ENCODE measurements at places on chromosomes 3 and 15. TPM values are rescaled to one million over a fixed set of nuclear protein-coding genes. Genes with fewer than 3 reads are reported as not detected.

GRCh38 chr15:83106994-83107840 lies at the start of gene TM6SF1:
Gene TM6SF1, plus strand, starts transcription at chr15:83107645. Its CDS starts 36 bp downstream, at chr15:83107681.
- no peaks in the 10 kb centered on the region for H3K36me3 ChIP-seq
- no peaks in the 10 kb centered on the region for H3K4me1 ChIP-seq
- peak within 1 kb of the TSS; percentile 51 for H3K4me3 ChIP-seq
- H3K27ac ChIP-seq: no peak within 1 kb of the TSS
- DNase-seq: no peak

GRCh38 chr15:65414841-65415621 lies 7.7 kb downstream of the IGDCC4 start:
- no peaks in the 10 kb centered on the region for H3K27me3 ChIP-seq
- H3K4me1 ChIP-seq: peaks cover 40% of the 10 kb centered on the region
- H3K4me3 ChIP-seq: peak overlapping the region; percentile 26
- DNase-seq: peak; percentile 85

DNA sequence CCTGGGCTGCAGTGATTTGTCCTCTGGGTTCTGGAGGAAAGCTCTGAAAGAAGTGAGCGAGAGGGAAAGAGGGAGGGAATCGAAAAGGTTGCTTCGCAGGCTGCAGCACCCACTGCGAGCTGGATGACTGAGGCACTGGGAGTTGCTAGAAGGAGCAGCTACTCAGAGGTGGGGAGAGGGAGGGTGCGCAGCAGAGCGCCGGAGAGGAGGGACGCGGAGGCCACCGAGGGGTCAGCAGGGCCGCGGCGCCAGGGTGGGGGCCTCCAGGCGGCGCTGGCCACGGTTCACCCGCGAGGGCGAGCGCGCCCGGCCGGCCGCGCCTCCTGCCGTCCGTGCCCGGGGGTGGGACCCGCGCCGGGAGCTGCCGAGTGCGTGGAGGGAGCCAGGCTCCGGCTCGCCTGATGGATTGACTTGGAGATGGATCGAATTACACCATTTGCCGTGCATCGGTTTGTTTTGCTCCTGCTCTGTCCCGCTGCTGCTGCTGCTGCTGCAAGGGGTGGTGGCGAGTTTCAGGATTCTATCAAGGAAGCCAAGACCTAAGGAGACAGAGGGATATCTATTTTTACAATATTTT lies at the start of gene SEMA6D:
Gene SEMA6D, plus strand, starts transcription at position 470 of the 577 bp plus-strand sequence. CDS start 42,294 bp downstream, outside the sequence.
- peaks cover 2% of the 10 kb centered on the region for H3K4me1 ChIP-seq
- no peaks in the 10 kb centered on the region for H3K36me3 ChIP-seq
- H3K27ac ChIP-seq: no peak within 1 kb of the TSS
- peak; percentile 79 for DNase-seq

- no peaks in the 10 kb centered on the region for H3K27me3 ChIP-seq
- 0 out of 2 replicates have a peak, but pooled peaks cover 2% of the 10 kb centered on the region for H3K4me1 ChIP-seq
- no peak within 1 kb of the TSS for H3K4me3 ChIP-seq
- H3K27ac ChIP-seq: no peak within 1 kb of the TSS
- no peak for DNase-seq
- H3K36me3 ChIP-seq: no peaks in the 10 kb centered on the region
Measured at GRCh38 chr3:172522871-172523818, at the start of gene TNFSF10. Gene TNFSF10, minus strand, starts transcription at chr3:172523430. Its CDS starts 46 bp downstream, at chr3:172523384.

DNA sequence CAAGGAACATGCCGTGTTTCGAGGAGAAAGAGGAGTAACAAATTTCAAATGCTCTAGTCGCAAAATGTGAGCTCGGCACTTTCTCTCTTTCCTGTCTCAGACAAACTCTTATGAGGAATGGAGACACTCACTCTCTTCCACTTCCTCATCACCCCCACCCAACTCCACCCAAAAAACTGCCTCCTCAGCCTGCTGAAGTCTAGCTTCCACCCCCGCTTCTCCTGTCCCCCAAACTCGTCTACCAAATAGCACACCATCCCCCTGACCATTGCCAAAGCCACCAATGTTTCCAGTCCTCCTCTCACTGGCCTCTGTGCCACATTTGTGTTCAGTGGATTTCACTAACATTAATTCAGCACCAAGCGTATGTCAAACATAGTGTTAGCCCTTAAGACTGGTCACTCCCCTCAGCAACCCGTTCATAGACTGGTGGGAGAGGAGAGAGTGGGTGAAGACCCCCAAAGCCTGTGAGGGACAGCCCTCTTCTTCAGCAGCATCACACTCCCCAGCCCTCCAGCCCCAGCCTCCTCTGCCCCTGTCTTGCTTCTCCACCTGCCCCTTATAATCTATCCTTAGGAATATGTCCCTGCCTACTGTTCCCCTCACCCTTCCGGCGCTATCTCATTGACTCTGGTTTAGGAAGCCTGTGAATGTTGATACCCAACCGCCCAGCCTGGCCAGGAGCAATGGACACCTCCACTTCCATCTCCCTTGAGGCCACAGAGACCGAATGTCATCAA lies 77.3 kb downstream of the FAM174B start:
- no peaks in the 10 kb centered on the region for H3K36me3 ChIP-seq
- H3K4me3 ChIP-seq: no peak overlapping the region
- H3K4me1 ChIP-seq: no peaks in the 10 kb centered on the region
- DNase-seq: peak; percentile 23

GRCh38 chr3:133371676-133372075 lies 28.2 kb upstream of the BFSP2 start:
- H3K4me3 ChIP-seq: no peak overlapping the region
- H3K27ac ChIP-seq: no peak overlapping the region
- H3K36me3 ChIP-seq: no peaks in the 10 kb centered on the region
- no peak for DNase-seq

TNFAIP8L3 gene
- 0.67 TPM for total RNA-seq

SLC28A2 gene
- not detected for total RNA-seq

TBL1XR1 gene
- total RNA-seq: 147 TPM

LMAN1L gene
- total RNA-seq: not detected

CLEC3B gene
- total RNA-seq: not detected

POPDC2 gene
- total RNA-seq: 0.19 TPM

Data from H1 (cell line).